ENCODE measurements at places on chromosomes 1 and 21. TPM values are rescaled to one million over a fixed set of nuclear protein-coding genes. Genes with fewer than 3 reads are reported as not detected.

GRCh38 chr1:229328598-229329362 lies 14.1 kb downstream of the CCSAP start:
- DNase-seq, result no peak

DNA sequence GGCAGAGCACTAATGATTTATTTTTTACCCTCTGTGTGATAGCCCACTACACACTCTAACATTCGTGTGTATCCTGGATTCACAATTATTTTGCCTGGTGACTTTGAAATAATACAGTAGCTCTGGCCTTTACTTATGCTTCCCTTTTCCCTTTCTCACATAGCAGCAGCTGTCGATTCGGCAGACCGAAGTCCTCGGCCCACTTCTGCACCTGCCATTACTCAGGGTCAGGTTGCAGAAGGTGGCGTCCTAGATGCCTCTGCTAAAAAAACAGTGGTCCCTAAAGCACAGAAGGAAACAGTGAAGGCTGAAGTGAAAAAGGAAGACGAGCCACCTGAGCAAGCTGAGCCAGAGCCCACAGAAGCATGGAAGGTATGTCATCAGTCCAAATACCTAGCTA lies 70.8 kb downstream of the TMEM200B start:
- no peak for DNase-seq

DNA sequence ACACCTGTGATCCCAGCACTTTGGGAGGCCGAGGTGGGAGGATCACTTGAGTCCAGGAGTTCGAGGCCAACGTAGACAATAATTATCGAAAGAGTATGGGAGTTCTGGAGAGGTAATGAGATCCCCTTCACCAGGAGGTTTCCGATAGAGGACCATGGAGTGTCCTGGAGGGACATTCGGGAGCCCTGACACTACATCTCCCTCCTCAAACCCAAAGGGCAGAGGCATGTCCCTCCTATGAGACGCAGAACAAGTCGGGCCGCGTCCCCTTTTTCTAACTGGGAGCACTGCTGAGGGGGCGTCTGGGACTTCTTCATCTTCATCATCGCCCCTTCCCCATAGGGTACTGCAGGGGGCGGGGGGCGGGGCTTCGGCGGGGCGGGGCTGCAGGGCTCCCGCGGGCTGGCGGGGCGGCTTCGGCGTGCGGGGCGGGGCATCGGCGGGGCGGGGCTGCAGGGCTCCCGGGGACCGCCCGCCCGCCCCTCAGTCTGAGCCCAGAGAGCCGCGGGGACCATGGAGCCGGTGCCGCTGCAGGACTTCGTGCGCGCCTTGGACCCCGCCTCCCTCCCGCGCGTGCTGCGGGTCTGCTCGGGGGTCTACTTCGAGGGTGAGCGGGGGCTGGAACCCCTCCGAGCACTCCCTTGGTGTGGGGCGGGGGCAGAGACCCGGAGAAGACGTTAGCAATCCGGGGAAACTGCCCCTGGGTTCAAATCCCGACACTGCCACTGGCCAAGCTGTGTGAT lies at the start of gene THEMIS2:
TSS of gene THEMIS2 (plus strand) at position 486 of the 743 bp plus-strand sequence. CDS start at position 514, 28 bp downstream.
- DNase-seq, result peak; percentile 29

GRCh38 chr1:206472886-206473285 lies 2.6 kb downstream of the IKBKE start:
- DNase-seq, result no peak

DNA sequence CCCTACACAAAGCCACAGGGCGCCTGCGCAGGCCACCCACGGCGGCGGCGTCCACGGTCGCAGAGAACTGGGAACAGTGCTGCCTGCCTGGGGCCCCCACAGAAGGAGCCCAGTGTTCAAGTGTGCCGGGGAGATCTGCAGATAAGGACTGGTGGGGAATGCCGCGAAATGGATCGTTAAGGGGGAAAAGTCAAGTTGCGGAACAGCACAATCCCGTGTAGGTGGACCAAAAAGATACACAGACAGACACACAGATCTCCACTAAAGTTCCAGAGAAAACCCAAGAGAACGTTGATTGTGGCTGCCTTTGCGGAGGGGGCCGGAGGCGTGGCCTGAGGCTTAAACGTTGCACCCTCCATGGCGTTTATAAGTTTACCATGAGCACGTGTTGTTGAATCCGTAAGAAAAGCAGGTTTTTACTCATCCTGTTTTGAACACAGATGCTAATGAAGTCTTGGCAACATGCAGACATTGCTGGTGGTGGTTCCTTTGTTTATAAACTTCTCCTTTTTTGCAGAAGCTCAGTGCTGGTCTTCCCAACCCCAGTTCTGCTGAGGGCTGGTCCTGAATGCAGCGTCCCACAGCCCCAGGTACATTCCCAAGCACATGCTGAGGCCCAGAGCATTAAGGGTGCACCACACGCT lies 4.1 kb downstream of the SPATC1L start:
- DNase-seq, result no peak

GRCh38 chr1:210262167-210262896 lies 29.7 kb downstream of the SERTAD4 start:
- DNase-seq, result peak; percentile 27

GRCh38 chr1:109025694-109026093 lies 16.2 kb downstream of the WDR47 start:
- no peak for DNase-seq

- no peak for DNase-seq
These were observed 29.9 kb downstream of the NUAK2 start for GRCh38 chr1:205291596-205291995.

DNA sequence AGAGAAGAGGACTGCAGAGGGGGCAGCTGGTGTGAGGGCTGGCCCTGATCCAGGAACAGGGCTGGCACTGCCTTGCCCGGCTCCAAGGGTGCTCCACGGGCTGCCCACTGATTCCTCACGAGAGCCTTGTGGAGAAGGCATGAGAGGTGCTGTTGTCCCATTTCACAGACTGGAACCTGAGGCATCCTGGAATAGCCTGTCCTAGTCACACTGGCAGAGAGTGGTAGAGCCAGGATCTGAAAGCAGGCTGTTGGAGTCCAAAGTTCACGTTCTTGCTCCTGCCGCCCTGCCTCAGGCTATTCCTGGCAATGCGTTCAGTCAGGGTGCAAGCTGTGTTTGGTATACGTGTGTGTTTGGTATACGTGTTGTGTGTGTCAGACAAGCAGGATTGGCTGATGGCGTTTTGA lies 1.8 kb downstream of the RER1 start:
- DNase-seq, result peak; percentile 72

DNA sequence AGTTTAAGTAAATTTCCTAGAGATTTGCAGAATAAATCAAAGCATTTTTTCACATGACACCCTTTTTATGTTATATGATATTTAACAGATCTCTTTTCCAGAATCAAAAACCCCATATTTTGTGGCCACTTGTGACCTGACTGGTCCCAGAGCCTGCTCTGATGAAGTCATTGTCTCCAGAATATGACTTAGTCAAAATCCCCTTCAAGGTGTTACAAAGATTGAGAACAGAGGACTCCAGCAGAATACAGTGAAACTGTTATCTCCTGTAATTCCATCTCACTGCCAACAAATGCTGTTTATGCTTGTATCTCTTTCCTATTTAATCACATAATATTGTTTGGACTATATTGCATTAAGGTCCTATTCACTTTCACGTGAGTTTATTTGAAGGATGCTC lies 25.6 kb downstream of the RGS1 start:
- DNase-seq, result no peak

DNA sequence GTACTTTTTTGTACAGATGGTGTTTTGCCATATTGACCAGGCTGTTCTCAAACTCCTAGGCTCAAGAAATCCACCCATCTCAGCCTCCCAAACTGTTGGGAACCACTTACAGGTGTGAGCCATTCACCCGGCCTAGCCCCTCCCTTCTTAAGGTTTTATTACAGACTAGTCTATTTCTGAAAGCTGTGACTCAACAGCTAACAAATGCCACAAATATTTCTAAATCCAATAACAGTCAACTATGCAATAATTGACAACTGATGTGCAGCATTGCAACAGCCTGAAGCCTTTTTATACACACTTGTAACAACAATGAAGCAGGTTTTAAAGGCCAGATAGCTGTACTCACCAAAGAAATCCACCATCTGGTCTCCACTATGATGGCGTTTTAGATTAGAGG lies 51.4 kb downstream of the GRIK1 start:
- no peak for DNase-seq

PCNX2 gene
- polyA plus RNA-seq, result 6.9 TPM

DPH2 gene
- polyA plus RNA-seq, result 19.9 TPM

CD53 gene
- polyA plus RNA-seq, result 19.2 TPM

WNT9A gene
- 5.1 TPM for polyA plus RNA-seq

SPRR2E gene
- polyA plus RNA-seq, result not detected
